LNCaP clone FGC (cell line): ENCODE measurements at places on chromosomes 7 and 10.

DNA sequence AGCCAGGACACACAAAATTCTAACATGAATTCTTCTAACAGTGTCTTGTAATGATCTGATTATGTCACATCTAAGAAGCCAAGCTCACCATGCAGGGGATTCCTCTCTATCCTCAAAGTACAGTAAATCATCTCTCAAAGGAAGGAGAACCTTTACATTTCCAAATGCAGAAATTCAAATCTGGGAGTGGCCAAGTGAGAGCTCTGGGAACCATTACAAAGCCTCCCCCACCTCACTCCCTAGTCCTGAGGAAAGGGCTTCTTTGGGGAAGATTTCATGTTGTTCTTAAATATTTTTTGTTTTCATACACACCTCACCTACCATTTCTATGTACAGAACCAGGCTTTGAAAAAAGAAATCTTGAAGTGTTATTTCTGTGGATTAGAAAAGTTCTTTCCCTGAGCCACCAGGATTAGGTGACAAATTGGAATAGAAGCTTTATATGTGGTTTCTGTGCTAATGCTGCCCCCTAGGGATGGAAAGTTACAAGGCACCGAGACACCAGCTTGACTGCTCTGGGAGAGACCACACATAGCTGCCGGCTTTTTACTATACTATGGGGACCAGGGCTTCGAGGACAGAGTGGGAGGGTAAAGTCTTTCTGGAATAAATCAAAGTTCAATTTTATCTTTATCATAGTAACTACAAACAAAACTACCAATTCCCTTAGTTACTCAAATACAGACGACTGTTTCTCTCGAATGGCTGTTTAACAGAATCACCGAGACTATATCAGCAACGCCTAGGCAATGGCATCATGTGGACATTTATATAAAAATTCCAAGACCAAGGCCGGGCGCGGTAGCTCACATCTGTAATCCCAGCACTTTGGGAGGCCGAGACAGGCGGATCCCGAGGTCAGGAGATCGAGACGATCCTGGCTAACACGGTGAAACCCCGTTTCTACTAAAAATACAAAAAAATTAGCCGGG, 116.1 kb downstream of the RNF216 start:
- peak; percentile 30 for DNase-seq

GRCh38 chr7:116279217-116279616, 68.9 kb downstream of the TES start:
- no peak for DNase-seq

- DNase-seq = no peak
Observed at GRCh38 chr10:8992009-8992408, 937.5 kb downstream of the GATA3 start.

GRCh38 chr7:116465125-116465524, 34.4 kb upstream of the CAV2 start:
- DNase-seq = no peak

- DNase-seq = no peak
Observed at GRCh38 chr7:43454936-43455518, 127.9 kb upstream of the STK17A start.

DNA sequence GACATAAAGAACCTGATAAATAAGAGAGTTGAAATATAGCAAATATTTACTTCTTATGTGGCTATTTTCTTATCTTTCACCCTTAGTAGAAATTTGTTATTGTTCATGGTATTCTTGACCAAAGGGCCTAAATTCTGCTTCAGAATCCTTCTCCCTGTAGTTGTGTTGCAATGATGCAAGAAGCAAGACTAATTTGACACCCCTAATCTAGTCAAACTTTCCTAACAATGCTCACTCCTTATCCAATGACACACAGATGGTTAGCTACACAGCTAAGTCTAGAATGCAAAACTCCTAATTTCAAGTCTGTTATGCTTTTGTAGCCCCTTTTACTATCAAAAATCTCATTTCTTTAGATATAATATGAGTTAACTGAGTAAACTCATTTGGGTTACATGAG, 56.1 kb downstream of the TWIST1 start:
- DNase-seq = no peak

DNA sequence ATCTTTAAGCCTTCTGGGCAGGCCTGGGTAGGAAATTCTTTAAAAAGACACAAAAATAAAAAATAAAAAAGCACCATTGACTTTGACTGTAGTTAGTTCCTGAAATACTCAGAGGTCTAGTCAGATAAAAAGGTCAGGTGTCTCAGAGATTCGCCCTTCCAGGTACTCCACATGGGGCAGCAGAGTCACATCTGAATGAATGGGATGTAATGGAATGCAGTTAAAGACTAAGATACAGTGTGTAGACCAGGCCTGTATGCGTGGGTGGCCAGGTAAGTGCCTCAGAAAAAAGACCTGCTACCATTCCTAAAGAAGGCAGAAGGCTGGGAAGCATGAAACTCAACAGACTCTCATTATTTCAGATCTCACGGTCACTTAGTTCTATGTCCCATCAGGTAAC, 68.6 kb upstream of the SEM1 start:
- DNase-seq = no peak

- DNase-seq = no peak
Observed at GRCh38 chr7:112501801-112502503, 21.2 kb downstream of the LSMEM1 start.

- DNase-seq = no peak
Observed at GRCh38 chr10:73253225-73253555, 746 bp upstream of the MRPS16 start.

- DNase-seq = no peak
Observed at GRCh38 chr7:27501001-27501400, 161.7 kb downstream of the HIBADH start.

- DNase-seq = peak; percentile 42
Observed at GRCh38 chr10:84308481-84309304, 19.7 kb upstream of the CCSER2 start.

DNA sequence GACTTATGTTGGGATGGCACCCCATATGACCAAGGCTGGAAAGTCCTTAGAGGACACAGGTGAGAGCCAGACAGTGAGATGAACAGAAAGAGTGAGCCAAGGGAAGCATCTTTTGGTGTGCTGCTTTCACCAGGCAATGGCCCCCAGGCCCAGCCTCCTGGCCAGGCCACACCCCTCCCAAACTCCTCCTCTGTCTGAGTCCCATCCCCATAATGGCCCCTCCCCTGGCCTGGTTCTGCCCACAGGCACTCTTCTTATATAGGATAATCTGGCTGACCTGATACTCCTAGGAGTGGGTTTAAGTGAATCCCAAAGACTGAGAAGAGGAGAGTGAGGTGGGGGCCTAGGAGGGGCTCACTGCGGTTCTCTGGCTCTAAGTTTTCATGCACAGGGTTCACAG, 252.5 kb downstream of the RPS24 start:
- DNase-seq = no peak

- DNase-seq = no peak
Observed at GRCh38 chr10:110840225-110840922, 31.4 kb upstream of the PDCD4 start.

- DNase-seq = no peak
Observed at GRCh38 chr7:43577485-43577951, 5.4 kb upstream of the STK17A start.

GRCh38 chr7:28615091-28615490, 202.8 kb downstream of the CREB5 start:
- no peak for DNase-seq

- no peak for DNase-seq
Observed at GRCh38 chr10:5582736-5583135, 58.0 kb downstream of the CALML3 start.

DNA sequence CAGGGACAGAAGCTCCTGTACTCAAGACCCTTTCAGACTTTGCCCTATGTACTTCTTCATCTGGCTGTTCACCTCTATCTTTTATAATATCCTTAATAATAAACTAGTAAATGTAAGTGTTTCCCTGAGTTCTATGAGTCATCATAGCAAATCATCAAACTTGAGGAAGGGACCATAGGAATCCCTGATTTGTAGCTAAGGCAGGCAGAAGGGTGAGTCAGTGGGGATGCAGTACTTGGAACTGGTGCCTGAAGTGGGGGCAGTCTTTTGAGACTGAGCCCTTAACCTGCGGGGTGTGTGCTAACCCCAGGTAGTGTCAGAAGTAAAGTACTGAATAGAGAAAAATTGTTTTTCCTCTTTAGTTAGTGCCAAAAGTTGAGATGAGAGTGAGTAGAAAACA, 6.2 kb upstream of the TMEM243 start:
- DNase-seq = no peak

DNA sequence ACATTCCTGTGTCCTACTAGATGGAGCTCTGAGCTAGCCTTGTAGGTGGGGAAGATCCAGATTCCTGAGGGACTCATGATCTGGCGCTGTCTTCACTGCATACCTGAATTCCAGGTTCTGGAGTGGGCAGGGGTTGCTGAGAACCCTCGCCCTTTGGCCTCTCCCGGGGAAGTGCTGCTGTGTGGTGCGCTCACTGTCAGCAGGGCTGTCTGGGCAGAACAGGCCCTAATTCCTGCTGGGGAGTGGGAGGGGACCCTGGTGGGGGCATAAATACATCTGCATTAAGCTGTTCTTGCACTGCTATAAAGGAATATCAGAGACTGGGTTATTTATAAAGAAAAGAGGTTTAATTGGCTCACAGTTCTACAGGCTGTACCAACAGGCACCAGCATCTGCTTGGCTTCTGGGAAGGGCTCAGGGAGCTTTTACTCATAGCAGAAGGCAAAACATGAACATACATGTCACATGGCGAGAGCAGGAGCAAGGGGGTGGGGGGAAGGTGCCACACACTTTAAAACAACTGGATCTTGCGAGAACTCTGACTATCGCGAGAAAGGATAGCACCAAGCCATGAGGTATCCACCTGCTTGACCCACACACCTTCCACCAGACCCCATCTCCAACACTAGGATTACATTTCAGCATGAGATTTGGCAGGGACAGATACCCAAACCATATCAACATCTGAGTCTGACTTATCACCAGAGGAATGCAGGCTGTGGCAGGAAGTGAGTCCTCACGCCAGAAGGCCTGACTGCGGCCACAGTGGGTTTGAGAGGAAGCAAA, 115.0 kb downstream of the ADCY1 start:
- no peak for DNase-seq

DNA sequence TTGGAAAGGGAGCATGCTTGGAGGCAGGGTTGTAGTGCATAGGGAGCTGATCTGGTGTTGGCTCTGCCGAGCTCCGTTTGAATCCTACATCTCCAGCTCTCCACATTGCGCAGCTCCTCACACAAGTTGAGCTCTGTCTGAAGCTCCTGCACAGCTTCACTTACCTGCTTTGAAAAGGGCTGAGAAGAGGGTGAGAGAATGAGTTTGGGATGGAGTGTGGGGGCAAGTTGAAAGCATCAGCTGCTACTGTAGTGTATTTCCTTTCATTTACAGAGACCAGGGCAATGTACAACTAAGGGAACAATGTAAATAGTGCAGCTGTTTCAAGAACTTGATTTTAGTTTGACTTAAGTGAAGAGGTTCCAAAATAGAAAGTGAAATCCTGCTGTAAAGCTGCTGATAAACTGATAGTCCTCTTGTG, 88.5 kb downstream of the VTI1A start:
- no peak for DNase-seq

- DNase-seq = no peak
Observed at GRCh38 chr7:20307119-20307518, 23.6 kb upstream of the ITGB8 start.

DNA sequence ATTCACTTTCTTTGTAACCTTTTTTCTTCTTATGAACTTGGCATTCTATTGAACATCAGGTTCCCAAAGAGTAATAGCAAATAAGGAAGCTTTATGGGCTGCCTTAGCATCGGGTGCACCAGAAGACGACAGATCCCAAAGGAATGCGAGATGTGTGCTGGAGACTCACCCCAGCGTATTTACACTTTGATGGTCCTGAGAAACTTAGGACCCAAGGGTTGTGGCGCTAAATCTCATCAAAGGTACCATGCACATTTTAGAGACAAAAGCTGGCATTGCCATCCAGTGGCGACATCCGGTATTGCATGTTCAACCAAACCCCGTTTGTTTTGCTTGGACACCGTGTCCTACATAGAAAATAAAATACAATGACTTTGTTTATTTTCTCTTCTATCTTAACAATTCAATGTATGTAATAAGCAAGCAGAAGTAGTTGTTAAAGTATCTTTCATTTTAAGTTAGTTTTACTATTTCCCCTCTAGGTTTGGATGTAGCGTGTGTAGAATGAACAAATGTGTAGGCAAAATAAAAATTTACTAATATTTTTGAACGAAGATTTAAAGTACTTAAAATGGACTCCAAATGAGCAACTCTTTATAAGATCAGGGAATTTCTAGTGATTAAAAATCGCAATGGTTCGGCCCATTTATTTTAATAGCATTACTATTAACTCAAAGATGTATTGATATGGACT, 1154.8 kb downstream of the GATA3 start:
- peak; percentile 13 for DNase-seq

GRCh38 chr7:154646126-154647013, 356.6 kb downstream of the PAXIP1 start:
- no peak for DNase-seq

- no peak for DNase-seq
Observed at GRCh38 chr10:11338160-11338844, 273.1 kb downstream of the USP6NL start.

- no peak for DNase-seq
Observed at GRCh38 chr7:127717502-127718339, 65.7 kb downstream of the SND1 start.

DNA sequence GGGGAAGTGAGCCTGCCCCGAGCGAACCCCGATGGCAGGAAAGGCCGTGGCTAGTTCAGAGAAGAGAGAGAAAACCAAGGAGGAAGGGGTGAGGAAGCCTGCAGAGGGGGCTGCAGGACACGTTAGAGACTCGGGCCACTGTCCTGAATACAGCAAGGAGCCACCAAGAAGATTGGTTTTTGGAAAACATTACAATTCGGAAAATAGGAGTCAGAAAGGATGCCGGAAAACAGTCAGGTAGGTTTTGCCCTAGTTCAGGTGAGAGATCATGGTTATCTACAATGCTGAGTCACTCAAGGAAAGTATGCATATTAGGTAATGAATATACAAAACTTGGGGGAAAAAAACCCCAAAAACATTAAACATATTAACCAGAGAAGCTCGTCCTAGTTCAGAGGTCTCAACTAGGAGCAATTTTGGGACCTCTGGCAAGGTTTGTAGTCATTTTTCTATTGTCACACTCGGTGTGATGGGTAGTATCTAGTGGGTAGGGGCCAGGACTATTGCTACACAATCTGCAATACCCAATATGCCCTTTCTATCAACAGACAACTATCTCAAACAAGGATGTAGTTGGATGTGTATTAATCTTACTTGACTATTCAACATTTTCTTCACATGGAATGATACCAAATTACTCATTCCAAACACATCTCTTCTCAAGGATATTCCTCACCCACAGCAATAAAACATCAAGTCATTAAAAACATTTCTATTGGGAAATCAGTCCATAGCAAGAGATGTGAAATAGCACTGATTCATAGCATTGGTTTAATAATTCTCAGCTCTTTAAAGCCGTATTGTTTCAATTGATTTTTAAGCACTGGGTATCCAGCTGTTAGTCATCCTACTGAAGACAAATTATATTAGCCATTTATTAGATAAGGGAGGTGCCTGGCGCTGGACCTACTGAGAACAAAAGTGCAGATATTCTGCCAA, 74.4 kb upstream of the RSU1 start:
- DNase-seq = peak; percentile 25

DNA sequence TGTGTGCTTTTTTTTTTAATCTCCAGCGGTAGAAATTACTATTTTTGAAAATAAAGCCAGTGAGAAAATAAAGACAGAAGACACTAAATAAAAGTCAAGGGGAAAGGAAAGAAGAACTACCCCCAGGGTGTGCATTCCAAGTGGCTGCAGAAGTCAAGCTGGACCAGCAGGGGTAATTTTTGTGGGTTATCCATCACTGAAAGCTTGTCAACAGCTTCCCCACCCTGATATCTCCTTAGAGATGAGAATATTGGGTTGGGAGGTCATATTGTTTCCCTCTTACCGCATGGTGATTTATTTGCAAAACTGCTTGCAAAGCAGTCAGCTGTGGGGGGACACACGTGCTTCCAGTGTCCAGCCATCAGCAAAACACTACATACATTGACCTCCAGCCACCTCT, 46.4 kb downstream of the FAM107B start:
- DNase-seq = no peak
